ENCODE measurements at places on chromosomes 11 and 22. TPM values are rescaled to one million over a fixed set of nuclear protein-coding genes. Genes with fewer than 3 reads are reported as not detected.

AGBL2 gene
- 3.2 TPM for total RNA-seq

TM7SF2 gene
- 44.2 TPM for total RNA-seq

LPXN gene
- 9.2 TPM for total RNA-seq

TRIM51G gene
- not detected for total RNA-seq

CDC42EP2 gene
- 11.3 TPM for total RNA-seq

FAM89B gene
- total RNA-seq = 37.4 TPM

PNPLA2 gene
- total RNA-seq = 266 TPM

CEND1 gene
- total RNA-seq = not detected

SYT8 gene
- 12.1 TPM for total RNA-seq

PTPRCAP gene
- total RNA-seq = 2.1 TPM

CTSW gene
- total RNA-seq = 1.9 TPM

OR10A2 gene
- total RNA-seq = not detected

TPBGL gene
- total RNA-seq = 0.33 TPM

RAG1 gene
- 0.32 TPM for total RNA-seq

CHCHD10 gene
- 5.6 TPM for total RNA-seq

OR51I1 gene
- not detected for total RNA-seq

EXT2 gene
- 82.1 TPM for total RNA-seq

INPP5J gene
- total RNA-seq = 7.5 TPM

MRGPRF gene
- 21.3 TPM for total RNA-seq

EFCAB6 gene
- 5.9 TPM for total RNA-seq

HRAS gene
- 33.2 TPM for total RNA-seq

CARD10 gene
- 2.9 TPM for total RNA-seq

POTEH gene
- not detected for total RNA-seq

ABTB2 gene
- 1.9 TPM for total RNA-seq

APOL5 gene
- not detected for total RNA-seq

MPEG1 gene
- total RNA-seq = 2.6 TPM

SLC35E4 gene
- total RNA-seq = 3.4 TPM

TRIM29 gene
- total RNA-seq = 10.6 TPM

LIMK2 gene
- total RNA-seq = 146 TPM

TEX54 gene
- total RNA-seq = not detected

LINC01488 gene
- not detected for total RNA-seq

CDCA5 gene
- 0.98 TPM for total RNA-seq

EMID1 gene
- 1.1 TPM for total RNA-seq

TMEM45B gene
- total RNA-seq = 7.3 TPM

MUC5AC gene
- not detected for total RNA-seq

GGTLC2 gene
- total RNA-seq = not detected

TRIM44 gene
- 47.0 TPM for total RNA-seq

TYR gene
- total RNA-seq = not detected

CCDC73 gene
- total RNA-seq = 0.33 TPM

FGF19 gene
- total RNA-seq = not detected

PLEKHB1 gene
- 17.0 TPM for total RNA-seq

GRK3 gene
- 16.7 TPM for total RNA-seq

TTC36 gene
- 15.1 TPM for total RNA-seq

CRYAB gene
- 132 TPM for total RNA-seq

LRRN4CL gene
- total RNA-seq = 15.1 TPM

OSBP2 gene
- total RNA-seq = 4.4 TPM
